ENCODE measurements at places on chromosomes 7 and 10. TPM values are rescaled to one million over a fixed set of nuclear protein-coding genes. Genes with fewer than 3 reads are reported as not detected.

PTPN20 gene
- not detected for total RNA-seq

GRCh38 chr10:24147321-24147720, 61.6 kb upstream of the KIAA1217 start:
- DNase-seq: no peak

DNA sequence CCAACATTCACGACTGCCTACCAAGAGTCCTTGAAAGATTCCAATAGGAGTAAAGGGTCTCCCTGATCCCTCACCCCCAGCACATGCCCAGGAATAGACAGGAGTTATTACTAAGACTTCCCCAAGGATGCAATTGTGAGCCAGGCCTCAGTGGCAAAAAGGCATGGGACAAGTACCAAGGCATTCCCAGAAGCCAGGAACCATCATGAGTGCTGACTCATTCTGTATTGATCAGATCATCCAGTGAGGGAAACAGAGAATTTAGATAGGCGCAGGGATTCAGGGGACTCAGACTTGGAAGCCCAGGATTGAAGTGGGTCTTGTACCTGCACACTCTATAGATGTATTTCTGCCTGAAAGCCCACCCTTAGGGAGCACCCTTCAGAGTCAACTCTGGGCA, 21.2 kb downstream of the MBL2 start:
- no peak for DNase-seq

C10orf67 gene
- not detected for total RNA-seq

DNA sequence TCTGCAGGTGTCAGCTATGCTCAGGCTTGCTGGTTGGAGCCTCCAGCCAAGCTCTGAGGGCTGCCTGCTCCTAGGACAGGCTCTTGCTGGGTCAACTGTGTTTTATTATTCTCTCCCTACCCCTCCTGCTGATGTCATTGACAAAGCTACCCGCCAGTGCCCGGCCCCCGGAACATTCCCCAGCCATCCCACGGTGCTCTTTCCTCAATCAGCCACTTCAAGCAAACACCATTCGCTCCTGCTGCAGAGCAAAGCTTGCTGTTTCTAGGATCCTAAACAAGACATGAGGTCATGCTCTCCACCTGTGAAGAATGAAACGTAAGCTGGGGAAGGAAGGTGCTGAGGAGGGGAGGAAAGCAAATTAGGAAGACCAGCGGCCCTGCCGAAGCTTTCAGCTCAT, 2.1 kb upstream of the C10orf71 start:
- no peak for DNase-seq

WNT8B gene
- not detected for total RNA-seq

- peak; percentile 41 for DNase-seq
These were observed 202.8 kb downstream of the IPMK start for GRCh38 chr10:58064714-58065528.

- DNase-seq: peak; percentile 79
These were observed 12.1 kb upstream of the RHBDD2 start for GRCh38 chr7:75866489-75867389.

DNA sequence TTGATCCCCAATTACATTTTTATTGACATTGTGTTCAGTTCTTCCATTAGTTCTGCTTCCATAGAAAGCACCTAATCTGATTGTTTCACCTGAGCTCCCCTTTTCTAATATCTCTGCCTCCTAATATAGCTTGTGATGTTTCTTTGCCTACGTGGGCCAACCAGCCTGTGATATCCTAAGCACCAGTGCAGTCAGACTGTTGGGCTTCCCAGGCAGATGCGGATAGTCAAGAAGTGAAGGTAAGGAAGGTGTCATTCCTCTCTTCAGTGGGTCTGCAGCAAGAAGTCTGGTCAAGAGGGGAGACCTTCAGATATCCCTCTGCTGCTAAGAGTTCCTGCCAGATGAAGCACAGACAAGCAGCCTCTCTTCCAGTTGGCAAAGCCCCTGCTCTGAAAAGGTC, 16.2 kb upstream of the DGKI start:
- no peak for DNase-seq

GRCh38 chr7:151082141-151083070, 887 bp downstream of the TMUB1 start:
- DNase-seq: no peak

UPK3B gene
- total RNA-seq: 2.1 TPM

DNA sequence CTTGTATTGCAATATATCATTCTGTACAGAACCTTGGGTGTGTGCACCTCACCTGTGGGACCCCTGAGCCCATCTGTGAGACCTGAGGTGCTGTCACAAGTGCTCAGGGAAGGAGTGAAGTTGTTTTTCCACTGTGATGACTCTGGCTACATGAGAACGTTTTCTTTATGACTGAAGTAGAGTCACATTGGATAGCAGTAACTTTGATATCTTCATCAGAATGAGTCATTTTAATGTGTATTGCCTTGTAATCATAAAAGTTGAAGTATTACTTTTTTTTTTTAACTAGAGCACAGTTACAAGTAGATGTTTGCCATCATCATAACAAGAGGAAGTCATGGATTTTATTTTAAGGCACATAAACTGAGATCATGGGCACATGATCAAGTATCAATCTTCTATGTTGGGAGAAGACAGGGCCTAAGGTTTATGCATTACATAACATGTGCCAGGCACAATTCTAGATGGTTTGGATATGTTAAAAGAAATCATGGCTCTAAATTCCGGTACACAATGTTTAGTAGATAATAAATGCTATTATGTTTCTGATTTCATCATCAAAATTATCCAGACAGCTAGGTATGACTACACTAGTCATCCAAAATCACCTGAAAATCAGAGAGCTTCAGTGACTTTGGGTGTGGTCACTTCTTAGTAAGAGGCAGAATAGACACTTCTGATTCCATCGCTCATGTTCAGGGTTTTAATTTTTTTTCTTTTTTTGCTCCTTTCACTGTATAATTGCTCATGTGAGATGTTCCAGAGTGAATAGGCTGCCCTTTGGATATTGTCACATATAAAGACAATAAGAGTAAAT, 82.7 kb upstream of the KLF6 start:
- DNase-seq: no peak

DNA sequence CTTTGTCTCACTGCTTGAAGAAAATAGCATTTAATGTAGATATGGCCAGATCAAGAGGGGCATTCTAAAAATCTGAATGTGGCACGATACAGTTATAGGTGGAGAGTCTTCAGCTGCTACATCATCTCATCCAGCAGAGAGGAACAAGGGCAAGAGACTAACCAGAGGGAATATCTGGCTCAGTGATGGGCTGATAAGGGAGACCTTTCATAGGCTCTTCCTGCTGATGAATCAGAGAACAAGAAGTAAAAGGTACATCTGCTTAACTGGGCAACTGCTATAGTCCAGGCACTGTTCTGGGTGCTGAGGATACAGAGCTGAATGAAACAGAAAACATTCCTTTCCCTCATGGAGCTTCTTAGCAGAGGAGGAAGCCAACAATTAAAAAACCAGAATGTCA, 37.9 kb downstream of the PIP4K2A start:
- no peak for DNase-seq

TAC1 gene
- 0.77 TPM for total RNA-seq

GRCh38 chr10:32922170-32922569, 35.9 kb downstream of the ITGB1 start:
- DNase-seq: no peak

GRCh38 chr7:2622869-2623697, 8.7 kb upstream of the TTYH3 start:
- no peak for DNase-seq

- no peak for DNase-seq
These were observed 250.2 kb downstream of the COBL start for GRCh38 chr7:51066405-51066882.

- no peak for DNase-seq
These were observed 463.9 kb downstream of the PARD3 start for GRCh38 chr10:34351161-34351560.

DNA sequence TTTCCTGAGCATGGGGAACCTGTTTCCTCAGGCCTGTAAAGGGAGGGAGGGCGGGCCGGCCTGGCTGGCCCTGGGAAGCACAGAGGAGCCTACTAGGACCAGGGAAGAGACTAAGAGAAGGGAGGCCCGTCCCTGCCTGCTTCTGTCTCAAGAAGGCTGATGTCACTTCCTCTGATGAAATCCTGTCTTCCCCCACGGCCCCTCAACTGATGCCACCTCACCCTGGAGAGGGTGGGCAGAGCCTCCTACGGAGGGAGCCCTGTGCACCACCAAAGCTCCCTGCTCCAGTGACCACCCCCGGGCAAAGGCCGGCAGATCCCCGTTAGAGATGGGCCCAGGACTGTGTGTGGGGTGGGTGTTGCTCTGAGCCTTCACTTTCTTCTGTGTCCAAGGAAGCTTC, 1.0 kb upstream of the PILRA start:
- DNase-seq: no peak

ZNF783 gene
- 13.6 TPM for total RNA-seq

- DNase-seq: no peak
These were observed 1005.0 kb downstream of the LRMDA start for GRCh38 chr10:76436401-76436811.

Measured in H9 (cell line).